ENCODE measurements at places on chromosomes 4 and X.

DNA sequence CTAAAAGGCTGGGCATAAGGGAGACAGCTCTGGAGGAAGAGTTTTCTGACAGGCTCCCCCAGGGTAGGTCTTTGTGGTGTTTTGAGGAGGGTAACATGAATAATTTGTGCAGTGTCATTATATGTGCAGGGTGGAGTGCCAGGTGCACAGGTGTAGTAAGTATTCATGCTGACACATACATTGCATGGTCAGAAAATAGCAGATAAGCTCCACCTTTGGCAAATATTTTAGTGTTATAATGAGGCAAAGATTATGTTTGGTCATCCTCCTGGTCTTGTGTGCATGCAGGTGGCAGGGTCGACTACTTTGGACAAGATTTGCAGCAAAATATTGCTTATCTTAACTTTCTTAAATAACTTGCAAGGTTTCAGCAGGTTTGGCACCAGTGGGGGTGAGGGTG, 910.4 kb upstream of the PCDH10 start:
- no peak for DNase-seq

DNA sequence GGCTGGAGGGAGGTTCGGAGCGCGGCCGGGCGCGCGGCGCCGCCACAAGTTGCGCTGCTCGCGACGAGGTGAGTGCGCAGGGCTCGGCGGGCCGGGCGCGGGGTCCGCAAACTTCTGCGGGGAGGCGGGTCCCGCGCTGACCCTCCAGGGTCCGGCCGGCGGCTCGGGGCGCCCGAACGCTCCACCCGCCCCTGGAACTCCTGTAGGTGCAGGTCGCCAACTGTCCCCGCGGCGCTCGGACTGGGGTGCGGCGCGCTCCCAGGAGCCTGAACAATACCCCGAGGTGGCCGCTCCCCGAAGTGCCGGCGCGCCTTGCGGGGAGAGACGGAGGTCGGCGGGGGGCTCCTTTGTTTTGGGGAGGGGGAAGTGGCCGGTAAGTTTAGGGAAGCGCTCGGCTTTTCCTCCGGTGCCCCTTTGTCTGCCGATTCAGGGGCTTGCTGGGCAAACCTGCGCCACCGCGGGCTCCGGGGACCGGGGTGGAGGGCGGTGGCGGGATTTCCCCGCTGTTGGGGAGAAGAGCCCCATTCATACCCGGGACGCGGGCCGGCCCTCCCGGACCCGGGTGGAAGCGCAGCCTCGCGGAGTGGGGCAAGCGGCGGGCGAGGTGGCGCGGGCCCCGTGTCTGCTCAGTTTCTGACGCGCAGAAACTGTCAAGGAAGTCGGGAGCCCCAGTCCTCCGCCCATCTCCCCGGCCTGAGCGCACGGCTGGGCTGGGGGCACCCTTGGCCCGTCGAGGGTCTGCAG, 694 bp downstream of the TBL1X start:
- DNase-seq, result peak; percentile 26

DNA sequence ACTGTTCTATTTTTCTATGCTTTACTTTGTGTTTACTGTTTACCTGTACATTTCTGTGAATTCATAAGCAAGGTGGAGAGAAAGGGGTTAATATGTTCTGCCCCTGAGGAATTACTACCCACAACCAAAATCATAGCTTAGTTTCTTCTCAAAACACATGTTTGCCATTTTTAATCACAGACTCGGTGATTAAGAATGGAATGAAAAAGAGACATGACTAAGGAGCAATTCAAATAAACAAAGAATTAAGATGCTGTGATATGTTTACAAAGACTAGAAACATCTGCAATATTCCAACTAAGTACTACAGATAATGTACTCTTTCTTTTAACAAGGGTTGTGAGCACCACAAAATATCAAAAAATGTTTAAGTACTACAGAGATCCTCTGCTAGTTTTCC, 11.7 kb upstream of the FAT4 start:
- DNase-seq, result no peak

- DNase-seq, result no peak
Measured at GRCh38 chrX:25105221-25105620, 89.5 kb upstream of the ARX start.

DNA sequence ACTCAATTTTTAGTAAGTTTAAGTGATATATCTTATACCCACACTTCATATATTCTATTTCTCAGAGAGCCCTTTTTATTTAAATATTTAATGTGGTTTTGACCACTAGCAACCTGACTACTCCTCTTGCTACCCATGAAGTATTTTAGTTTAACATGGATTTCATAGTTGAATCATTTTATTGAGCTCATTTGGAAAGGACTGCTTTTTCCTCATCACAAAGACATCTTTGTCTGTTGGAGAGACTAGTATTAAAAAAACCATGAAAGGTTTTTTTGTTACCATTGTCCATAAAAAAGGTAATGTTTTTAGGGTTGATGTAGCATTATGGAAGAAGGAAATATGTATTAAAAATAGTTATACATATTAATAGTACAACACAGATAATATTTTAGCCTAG, 139.5 kb downstream of the RAPGEF2 start:
- DNase-seq, result no peak

GRCh38 chr4:53346920-53347852, 18.7 kb downstream of the SCFD2 start:
- DNase-seq, result no peak

DNA sequence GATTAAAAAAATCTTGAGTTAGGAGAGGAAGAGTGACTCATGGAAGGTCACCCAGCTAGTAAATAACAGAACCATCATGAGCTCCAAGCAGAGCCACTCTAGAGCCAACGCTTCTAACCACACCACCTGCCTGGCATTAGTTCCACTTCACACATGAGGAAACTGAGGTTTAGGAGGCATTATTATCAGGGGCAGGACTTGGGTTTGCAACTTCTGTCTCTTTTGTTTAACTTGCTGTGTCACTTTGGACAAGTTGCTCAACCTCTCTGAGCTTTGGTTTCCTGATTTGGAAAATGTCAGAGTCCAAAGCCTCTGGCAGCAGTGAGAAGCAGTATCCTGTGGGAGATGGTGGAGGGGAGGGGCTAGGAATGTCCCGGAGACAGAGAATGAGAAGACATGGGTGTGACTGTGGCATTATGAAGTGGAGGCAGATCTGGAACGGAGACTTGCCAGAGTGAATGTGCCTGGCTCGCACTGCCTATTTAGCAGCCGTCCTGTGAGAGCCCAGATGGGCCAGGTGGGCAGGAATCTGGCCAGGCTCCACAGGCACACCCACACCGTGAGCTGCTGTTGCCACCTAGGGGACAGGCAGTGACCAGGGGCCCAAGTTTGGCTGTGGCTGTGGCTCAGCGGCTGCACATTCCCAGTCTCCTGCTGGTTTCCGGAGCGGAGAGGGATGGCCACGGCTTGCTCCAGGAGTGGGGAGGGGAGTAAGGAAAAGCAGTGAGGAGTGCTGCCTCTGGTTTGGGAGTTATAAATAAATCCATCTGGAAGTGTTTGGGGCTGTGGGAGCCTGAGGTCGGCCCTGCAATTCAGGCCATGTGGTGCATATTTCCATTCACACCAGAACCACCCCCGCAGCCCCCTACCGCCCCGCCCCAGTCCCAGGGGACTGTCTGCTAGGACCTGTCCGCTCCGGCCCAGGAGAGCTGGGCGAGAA, 93.4 kb downstream of the NHSL2 start:
- no peak for DNase-seq

DNA sequence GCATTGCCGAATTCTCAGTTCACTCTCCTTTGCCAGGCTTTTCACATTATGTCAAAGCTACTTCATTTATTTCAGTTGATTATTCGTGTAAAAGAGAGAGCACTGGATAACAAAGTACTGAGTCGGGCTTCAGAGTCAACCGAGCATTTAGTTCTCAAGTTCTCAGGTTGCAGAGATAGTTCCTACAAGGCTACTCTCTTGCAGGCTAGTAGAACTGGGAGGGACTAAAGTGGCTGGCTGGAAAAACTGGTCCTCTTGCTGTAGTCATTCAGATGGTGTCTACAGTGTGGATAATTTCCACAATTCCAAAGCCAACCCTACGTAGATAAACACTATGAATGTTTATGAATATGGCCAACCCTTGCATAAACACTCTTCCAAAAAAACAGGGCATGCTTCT, 4.6 kb upstream of the CCNG2 start:
- DNase-seq, result no peak

GRCh38 chr4:17758485-17758884, 22.9 kb downstream of the FAM184B start:
- no peak for DNase-seq

DNA sequence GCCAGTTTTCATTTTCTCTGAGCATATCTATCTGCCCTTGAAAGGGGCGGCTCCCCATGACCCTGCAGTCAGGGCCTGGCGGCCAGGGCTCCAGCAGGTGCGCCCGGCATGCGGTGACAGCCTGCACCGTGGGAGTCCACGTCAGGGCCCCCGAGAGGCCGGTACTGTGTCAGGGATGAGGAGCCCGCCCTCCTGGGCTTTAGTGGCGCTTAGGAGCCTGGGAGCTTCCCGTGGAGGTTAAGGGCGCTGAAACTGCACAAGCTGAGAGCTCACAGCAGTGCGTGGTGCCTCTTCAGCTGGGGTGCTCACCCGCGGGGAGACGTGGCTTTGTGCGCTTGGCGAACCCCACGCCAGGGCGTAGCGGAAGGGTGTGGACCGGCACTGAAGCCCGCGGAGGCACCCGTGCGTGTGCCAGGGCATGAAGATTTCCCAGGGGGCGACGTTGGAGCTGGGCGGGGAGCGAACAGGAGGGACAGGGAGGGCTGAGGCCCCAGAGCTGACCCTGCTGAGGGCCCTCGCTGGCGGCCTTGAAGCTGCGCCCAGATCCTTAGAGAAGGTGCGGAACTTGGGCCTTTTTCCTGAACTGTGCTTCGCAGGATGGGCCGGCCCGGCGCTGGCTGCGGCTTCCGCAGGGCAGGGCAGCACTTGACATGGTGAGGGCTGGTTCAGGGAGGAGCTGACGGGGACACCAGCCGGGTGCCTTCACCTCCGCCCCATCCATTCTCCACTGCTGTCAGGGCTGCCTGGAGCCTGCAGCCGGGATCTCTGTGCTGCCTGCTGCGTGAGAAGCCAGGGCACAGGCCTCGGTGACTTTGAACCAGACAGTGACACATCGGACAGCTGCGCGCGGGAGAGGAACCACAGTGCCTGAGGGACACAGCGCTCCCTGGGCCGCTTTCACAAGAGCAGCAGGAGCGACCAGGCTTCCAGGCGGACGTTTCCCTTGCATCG, 32.9 kb downstream of the HTT-AS start:
- peak; percentile 53 for DNase-seq

Data from GM10248 (cell line).